Stimulated activated CD4-positive, alpha-beta T cell treated with anti-CD3 and anti-CD28 coated beads, Interleukin-1b, Interleukin-23, amount 100 ng/mL, for 1 hour (primary cell): ENCODE measurements at places on chromosomes 3 and 15.

DNA sequence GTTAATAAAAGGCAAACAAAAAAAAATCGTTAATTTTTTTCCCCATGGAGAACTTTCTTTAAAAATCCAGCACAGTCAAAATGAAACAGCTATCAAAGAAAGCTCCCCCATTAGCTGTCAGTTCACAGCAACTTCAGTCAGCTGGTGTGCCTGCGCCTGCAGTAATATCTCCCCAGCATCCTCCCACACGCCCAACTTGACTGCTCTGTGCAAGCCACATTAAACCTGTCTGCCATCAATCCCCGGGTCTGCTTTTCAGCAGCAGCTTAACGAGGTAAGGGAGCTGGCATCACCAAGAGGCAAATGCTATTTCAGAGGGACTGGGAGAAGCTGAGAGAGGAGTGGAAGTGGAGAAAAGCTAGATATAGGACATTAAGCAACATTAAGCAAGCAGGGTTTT lies 337.5 kb downstream of the GAP43 start:
- DNase-seq: no peak

GRCh38 chr15:41585127-41586047 lies 26.4 kb downstream of the TYRO3 start:
- peak; percentile 22 for DNase-seq

DNA sequence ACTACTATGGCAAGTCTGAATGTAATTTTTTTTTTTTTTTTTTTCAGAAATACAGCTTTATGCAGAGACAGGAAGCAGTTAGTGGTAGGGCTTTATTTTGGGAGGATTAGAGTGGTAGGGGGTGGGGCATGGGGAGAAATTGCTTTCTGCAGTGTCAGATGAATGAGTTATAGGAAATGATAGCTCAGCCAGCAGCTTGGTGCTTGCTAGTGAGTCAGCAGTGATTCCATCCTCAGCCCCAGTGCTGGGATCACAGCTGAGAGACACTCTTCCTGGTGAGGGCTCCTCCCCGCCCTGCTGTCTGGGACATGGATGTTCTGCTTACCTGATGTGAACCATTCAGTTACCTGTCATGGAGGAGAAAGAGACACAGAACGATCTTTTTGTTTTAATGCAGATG lies 39.6 kb downstream of the SEMA6D start:
- DNase-seq: no peak

DNA sequence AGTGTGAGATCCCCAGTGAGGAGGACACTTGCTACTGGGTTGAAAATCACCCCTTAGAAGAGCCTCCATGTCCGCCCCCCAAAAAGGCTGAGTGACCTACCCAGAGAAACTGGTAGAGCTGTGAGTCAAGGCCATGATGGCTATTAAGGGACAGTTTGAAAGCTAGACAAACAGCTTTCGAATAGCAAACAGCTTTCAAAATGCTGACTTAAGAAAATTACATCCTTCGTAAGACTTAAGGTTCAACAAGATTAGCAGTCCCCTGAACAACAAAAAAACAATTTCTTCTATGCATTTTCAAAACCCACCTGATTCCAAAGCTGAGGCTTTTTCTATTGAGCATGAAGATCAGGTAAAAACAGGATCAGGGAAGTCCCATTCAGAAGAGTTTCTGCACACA lies 269.7 kb upstream of the SOX2 start:
- no peak for DNase-seq

GRCh38 chr15:78110916-78111475 lies 18.6 kb downstream of the SH2D7 start:
- no peak for DNase-seq

DNA sequence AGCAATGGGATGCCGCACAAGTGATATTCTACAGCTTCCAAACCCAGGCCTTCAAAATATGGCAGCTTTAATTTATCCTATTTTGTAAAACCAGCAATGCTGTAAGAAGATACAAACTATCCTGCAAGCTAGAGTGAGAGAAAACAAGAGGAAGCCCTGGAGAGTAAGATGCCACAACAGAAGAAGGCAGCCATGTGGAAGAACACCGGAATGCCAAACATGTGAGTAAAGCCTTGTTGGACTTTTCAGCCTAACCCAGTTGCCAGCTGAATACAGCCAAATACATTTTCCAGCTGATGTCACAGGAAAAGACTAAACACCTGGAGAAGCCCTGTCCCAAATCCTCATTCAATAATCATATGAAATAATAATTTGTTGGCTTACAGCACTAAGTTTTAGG lies 1115.1 kb upstream of the CADM2 start:
- DNase-seq: no peak
